ENCODE measurements at places on chromosomes 12 and 14.
A peak's percentile ranks its signal among the peaks of the same experiment; 100 is the strongest.

DNA sequence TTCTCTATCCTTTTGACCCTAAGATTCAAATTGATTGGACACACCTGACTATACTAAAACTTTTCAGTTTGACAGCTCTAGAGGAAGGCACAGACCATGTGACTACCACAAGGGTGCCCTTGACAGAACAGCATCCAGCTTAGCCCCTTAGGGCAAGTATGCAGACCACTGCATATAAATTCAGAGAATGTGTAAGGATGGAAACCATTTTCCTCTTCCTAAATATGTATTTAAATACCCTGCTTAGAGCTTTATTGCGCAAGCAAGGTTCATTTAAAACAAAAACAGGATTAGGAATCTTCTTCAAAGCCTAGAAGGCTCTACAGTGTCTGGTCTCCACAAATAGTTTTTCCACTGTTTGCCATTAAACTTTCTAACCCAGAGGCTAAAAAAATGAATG, 202.8 kb downstream of the MED13L start:
- no peak for DNase-seq

- DNase-seq, result no peak
These were observed 6.4 kb upstream of the HOXC11 start for GRCh38 chr12:53966385-53967133.

- no peak for DNase-seq
These were observed 77.9 kb downstream of the BCL11B start for GRCh38 chr14:99194136-99194535.

DNA sequence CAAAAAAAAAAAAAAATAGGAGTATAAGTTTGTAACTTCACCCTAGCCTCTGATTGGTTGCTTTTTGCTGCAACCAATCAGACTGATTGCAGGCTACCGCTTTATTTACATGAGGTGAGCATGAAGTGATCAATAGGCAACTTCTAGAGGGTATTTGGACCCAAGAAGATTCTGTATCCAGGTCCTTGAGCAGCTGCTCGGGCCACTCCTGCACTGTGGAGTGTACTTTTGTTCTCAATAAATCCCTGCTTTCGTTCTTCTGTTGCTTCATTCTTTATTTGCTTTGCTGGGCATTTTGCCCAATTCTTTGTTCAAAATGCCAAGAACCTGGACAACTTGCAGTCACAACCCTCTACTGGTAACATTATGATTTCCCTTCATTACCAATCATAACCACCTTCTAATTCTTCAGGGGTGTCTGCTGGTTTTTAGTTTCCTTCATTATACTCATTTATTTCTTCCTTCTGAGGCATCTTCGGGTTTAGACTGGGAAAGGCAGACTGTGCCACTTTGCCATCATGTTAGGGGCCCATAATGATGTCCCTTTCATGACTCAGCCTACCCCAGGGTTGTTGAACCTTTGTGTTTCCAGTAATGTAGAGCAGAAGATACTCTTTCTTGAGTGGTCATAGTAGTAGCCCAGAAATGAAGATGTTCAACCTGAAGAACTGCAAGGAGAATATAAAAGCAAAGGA, 43.4 kb upstream of the LIMA1 start:
- DNase-seq, result no peak

GRCh38 chr14:52442166-52442565, 110.1 kb downstream of the TXNDC16 start:
- no peak for DNase-seq

- DNase-seq, result no peak
These were observed 159.4 kb upstream of the TMTC2 start for GRCh38 chr12:82527165-82527780.

DNA sequence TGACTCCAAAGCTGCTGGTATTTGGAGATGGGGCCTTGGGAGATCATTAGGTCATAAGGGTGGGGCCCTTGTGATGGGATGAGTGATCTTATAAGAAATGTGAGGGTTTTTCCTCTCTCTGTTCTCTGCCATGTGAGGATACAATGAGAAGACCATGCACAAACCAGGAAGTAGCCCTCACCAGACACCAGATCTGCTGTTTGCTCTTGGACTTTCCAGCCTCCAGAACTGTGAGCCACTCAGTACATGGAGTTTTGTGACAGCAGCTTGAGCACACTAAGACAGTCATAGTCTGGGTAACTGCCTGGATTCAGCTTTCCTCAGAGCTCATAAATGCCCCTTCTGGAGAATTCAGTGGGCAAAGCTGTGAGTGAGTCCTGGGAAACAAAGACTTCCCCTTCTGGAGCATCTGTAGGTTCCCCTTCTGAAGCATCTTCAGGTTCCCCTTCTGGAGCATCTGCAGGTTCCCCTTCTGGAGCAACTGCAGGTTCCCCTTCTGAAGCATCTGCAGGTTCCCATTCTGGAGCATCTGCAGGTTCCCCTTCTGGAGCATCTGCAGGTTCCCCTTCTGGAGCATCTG, 11.0 kb upstream of the PPP4R3A start:
- no peak for DNase-seq

DNA sequence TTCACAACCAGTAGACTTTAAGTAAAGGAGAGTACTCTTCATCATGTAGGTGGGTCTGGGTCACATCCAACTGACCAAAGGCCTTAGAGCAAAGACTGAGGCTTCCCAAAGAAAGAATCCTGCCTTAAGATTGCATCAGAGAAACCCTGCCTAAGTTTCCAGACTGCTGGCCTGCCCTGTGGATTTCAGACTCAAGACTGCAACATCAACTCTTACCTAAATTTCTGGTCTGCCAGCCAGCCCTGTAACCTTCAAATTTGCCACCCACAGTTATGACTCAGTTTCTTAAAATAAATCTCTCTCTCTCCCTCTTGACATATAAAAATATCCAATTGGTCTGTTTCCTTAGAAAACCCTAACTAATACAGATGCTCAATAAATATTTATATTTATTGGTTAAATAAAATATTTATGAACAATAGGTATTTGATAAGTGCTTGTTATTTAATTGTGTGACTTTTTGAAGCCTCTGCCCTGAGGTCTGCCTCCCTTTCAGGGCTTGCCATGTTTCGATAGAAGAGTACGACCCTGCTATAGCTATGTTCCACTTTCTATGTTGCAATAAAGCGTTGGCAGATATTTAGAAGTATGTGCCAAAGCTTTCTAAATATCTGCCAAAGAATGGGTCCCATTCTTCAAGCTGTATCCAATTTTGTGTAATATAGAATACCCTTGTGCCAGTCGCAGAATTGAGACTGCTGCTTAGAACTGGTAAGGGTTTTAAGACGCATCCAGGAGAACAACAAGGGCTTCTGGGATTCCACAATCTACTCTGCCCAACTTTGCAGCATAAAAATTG, 65.7 kb downstream of the TMEM30B start:
- no peak for DNase-seq

DNA sequence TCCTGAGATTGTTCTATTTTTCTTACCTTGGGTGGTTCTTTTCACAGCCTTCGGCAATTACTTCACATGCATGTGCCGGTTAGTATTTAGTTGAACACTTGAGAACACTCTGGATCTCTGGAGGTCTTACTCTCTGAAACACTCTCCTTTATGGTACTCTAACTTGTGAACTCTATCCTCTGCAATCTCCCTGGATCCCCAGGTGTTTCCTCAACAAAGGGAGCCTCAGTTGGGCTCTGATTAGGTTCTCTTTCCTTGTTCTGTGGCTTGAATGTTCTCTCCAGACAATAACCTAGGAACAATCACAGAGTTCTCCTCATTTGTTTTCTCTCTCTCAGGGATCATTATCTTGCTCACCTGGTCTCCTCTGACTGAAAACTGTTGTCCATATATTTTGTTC, 40.5 kb upstream of the ABCD2 start:
- DNase-seq, result no peak

- no peak for DNase-seq
These were observed 139.9 kb downstream of the DUSP6 start for GRCh38 chr12:89212339-89212771.

GRCh38 chr12:28868414-28868813, 280.7 kb upstream of the FAR2 start:
- DNase-seq, result no peak

- no peak for DNase-seq
These were observed 21.1 kb downstream of the GSC start for GRCh38 chr14:94748667-94749347.

DNA sequence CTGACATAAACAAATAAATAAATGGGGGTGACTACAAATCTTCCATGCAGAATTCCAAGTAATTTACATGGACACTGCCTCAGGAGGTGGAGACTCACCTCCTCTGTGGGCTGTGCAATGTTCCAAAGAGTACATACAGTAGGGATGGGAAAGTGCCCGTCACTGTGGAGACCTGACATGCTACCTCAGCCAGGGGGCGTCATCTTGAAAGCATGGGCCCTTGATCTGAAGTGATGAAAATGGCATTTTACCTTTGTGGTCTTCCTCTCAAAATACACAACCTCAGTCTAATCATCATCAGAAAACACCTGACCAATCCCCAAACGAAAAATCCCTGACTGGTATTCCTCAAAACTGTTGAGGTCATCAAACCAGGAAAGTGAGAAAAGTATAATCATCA, 48.4 kb downstream of the ANAPC7 start:
- peak; percentile 18 for DNase-seq

DNA sequence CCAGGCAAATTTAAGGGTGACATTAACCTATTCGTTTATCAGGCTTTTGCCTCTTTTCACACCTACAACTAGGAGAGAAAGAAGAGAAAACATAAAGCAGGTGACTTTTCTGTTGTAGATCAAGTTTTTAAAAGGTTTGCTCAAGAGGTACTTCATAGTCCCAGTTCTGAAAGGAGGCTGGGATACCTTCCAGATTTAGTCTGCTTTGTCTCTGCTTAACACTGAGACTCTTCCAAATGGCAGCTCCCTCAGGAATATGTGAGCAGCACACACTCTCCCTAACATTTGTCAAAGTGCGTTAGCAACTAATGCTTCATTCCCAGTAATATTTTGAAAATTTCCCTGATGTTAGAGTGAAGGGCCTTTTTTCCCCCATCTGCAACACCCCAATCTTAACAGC, 133.7 kb upstream of the RASSF8 start:
- no peak for DNase-seq

GRCh38 chr14:74018174-74018585, 908 bp downstream of the ENTPD5 start:
- peak; percentile 71 for DNase-seq

GRCh38 chr14:41873686-41874317, 267.1 kb downstream of the LRFN5 start:
- DNase-seq, result no peak

GRCh38 chr12:123898673-123899072, 74.0 kb downstream of the CCDC92 start:
- no peak for DNase-seq

GRCh38 chr14:99380402-99380801, 100.3 kb downstream of the SETD3 start:
- DNase-seq, result no peak

DNA sequence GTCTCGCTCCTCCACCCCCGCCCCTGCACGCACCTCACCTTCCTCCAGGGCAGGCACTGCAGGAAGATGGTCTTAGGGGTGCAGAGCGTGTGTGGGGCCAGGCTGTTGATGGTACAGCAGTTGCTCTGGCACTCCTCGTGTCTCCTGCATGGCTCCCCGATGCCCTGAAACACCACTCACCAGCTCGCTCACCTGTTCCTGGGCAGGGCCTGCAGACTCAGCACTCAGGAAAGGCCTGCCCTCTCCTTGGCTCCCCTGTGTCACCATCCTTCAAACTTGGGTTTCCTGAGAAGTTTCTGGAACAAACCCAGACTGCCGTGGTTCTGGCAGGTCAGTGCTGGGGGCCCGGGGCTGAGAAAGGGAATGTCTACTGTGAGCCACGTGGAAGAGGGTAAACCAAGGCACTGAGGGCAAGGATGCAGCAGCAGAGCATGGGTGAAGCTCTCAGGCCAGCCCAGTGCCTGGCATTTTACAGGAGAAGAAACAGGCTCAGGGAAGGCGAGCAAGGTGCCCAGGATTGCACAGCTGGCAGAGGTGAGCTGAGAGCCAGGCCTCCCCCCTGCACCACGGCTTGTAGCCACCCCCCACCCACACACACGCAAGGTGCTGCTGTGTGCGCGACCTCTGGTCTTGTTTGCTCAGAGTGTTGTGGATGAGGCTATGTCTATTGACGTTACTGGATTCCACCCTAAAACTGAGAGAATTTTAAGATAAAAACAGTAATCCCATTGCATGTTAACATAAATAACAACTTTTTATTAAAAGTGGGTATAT, 5.5 kb downstream of the LRCOL1 start:
- DNase-seq, result no peak

DNA sequence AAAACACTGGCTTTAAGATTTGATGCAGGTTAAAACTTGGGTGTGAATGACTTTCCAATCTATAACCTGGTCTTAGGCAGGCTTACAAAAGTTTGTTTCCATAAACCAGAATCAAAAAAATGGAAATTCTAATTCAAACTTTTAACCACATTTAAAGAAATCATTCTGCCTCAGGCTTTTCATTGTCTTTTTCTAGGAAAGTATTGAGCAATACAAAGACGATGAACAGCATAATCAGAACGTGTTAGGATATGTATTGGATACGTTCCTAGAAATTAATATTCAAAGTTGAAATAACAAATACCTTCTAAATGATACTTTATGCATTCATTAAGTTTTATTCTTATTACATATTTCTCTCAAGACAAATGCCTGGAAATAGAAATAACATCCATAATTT, 172.9 kb downstream of the CEP128 start:
- no peak for DNase-seq

- no peak for DNase-seq
These were observed 1182.8 kb downstream of the FLRT2 start for GRCh38 chr14:86712727-86713126.

GRCh38 chr12:118682656-118683055, 298.7 kb upstream of the SRRM4 start:
- no peak for DNase-seq

GRCh38 chr12:48970702-48971334, 717 bp downstream of the WNT10B start:
- DNase-seq, result no peak

DNA sequence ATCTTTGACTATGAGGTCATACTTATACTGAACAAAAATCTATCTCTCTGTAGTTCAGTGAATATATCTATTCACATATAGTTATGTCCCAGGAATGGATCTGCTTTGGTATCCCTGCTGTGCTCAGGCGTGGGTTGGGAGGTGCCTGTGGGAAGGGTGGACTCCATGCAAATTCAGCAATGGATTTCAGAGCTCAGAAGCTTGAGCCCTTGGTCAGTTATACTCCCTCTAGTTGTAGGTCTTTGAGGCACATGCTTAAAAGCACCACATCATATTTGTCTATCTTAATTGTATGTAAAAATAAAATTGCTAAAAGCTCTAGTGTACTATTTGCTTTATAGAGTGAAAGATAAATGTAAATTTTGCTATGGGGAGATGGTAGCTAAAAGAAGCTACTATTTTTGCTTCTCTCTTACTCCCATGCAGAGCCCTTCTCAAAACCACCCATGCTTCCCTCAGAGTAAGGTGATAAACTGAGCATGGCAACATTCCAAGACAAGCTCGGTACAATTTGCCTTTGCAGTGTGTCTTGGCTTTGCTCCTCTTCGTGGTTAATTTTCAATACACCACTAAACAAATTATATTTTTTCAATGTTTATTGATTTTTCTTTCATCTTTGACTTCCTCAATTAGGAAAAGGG, 54.9 kb downstream of the SLC16A7 start:
- DNase-seq, result no peak

DNA sequence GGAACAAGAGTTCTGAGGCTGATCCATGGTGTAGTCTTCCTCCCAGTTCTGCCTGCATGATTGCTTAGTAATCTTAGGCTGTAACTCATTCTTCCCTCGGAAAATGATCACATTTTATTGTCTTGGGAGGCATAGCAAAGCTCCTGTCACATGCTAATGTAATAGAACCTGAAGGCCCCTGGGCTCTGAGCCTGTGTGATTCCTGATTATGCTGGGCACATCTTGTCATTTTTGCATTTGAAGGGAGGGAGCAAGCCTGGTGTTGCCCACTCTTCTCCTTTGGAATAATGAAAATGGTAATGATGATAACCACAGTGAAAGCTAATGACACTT, 215.4 kb downstream of the MSRB3 start:
- no peak for DNase-seq

GRCh38 chr12:11540615-11541310, 108.7 kb upstream of the ETV6 start:
- DNase-seq, result no peak
